ENCODE measurements at places on chromosomes 16 and 17.

GRCh38 chr16:24540602-24541210, 1.3 kb downstream of the RBBP6 start:
- peak; percentile 15 for DNase-seq

DNA sequence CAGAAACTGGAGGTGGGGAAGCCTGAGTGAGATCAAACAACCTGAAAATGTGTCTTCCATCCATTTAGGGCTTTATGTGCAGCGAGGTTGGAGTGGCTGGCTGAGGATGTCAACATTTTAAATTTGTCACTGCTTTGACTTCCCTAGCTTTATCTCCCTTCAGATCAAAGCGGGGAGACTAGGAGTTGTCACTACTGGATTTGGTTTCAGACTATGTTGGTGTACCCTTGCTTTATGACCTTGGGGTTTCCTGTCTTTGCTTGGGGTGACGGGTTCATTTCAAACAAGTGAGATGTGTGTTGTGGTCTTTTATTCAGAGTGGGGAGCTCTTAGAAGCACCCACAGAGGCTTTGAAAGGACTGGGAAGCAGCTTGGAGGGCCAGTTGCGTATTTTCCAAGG, 25.6 kb downstream of the MSI2 start:
- no peak for DNase-seq

GRCh38 chr16:72371307-72372086, 199.5 kb upstream of the PMFBP1 start:
- DNase-seq, result no peak

GRCh38 chr16:87761060-87761459, 4.7 kb downstream of the KLHDC4 start:
- DNase-seq, result no peak

DNA sequence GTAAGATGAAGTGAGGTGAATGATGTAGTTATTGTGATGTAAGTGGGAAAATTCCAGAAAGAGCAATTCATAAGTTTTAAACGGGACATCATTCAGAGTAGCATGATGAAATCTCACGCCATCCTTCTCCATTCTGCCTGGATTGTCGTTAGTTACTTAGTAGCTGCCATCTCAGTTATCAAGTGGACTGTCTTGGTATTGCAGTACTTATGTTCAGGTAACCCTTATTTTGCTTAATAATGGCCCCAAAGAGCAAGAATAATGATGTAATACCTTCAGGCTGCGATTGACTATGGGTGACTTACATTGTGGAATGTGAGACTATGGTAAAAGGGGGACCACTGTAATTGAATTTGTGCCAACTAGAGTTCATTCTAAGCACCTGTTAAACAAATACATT, 234.1 kb upstream of the TOM1L1 start:
- no peak for DNase-seq

DNA sequence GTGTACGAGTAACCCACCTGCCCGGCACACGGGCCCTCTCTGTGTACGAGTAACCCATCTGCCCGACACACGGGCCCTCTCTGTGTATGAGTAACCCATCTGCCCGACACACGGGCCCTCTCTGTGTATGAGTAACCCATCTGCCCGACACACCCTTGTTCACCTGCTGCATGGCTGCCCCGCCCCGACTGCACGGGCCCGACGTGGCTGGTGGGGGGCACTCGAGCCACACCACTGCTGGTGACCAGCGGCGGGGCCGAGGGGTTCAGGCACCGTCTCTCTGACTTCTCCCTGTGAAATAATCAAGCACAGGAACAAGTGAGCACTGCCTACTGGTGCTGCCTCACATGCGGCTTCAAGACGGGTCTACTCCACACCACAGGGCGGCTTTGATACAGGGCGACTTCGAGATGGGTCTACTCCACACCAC, 22.1 kb downstream of the MAP1LC3B start:
- no peak for DNase-seq

DNA sequence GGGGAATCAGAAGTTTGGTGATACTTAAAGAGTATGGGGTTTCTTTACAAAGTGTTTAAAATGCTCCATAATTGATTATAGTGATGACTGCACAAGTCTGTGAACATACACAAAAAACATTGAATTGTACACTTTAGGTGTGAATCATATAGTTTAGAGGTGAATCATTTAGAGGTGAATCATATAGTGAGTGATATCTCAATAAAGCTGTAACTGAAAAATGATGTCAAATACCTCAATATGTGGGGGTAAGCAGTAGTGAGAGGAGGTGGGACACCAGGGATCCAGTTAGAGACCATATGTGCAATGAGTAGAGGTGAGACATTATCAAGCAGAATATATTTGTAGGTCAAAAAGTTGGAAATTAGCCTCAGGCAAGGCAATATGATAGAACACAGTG, 264.5 kb downstream of the PMP22 start:
- no peak for DNase-seq

DNA sequence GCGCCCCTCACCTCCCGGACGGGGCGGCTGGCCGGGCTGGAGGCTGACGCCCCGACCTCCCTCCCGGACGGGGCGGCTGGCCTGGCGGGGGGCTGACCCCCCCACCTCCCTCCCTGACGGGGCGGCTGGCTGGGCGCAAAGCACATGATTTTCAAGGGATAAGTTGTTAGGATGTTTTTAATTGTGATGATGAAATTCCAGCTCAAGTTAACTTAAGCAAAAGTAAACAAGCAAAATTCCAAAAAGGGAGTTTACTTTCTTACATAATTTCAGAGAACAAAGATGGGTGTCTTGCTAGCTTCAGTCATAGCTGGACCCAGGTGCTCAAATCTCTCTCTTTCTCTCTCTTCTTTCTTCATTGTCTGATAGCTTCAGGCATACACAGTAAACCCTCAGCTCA, 33.6 kb upstream of the MED9 start:
- DNase-seq, result no peak

- no peak for DNase-seq
Measured at GRCh38 chr16:84885342-84885910, 65.6 kb downstream of the CRISPLD2 start.

GRCh38 chr17:41666237-41666641, 22.4 kb upstream of the EIF1 start:
- DNase-seq, result no peak

DNA sequence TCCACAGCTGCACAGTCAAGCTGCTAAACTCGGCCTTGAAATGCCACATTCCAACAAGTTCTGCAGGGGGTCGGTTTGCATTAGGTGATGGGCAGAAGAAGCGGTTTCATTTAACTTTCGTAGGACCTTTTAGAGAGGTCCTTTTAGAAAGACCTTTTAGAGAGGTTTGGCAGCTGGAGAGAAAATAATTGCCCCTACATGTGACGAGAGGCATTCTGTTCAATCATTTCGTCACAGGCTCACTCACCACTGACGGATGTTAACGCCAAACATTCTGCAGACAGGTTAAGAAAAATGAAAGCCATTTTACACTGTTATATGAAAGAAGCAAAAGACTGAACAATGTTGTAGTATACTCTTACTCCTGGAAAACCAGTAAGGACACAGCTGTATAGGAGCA, 76.5 kb upstream of the ZNF423 start:
- no peak for DNase-seq

DNA sequence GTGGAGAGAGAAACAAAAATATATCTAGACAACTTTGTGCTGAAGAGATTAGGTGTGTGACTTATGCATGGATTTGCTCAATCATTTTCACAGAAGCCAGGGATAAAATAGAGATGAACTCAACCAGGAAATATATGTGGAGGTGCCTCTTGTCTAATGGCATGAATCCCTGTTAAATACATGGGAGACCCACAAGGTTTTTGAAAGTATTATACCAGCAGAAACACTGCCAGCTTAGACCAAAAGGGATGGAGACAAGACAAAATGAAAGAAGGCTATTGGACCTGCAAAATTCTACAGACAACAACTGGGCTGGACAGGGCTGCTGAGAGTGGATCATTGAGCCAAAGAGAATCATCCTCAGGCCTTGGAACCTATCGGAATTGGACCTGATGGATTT, 51.0 kb downstream of the MMP15 start:
- DNase-seq, result no peak

DNA sequence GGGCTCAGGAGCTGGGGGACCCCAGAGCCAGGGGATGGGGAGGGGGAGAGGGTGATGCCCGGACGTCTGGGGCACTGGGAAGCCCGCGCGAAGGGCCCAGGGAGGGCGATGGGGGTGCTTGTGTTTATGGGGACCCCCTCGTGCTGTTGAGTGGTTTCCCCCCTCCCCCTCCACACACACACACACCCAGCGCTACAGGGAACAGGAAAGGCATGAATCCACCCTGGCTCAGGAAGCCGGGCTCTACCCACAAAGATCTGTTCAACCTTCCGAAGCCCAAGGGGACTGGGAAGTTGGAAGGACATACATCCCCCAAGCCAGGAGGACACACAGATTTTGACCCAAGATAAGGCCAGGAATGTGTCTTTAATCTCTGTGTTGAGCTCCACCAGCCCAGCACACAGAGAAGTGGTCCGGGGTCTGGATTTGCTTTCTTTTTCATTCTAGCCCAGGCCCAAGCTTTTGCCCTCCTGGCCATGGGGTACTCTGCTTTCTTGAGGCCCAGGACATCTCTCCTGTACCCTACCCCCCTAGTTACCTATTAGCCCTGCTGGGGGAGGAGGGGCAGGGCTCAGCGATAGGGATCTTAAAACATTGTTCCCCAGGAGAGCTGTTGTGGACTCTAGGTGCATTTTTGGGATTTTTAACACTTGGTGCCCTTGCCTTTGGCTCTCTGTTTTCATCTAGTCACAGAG, 1.2 kb downstream of the UBALD2 start:
- DNase-seq, result no peak

DNA sequence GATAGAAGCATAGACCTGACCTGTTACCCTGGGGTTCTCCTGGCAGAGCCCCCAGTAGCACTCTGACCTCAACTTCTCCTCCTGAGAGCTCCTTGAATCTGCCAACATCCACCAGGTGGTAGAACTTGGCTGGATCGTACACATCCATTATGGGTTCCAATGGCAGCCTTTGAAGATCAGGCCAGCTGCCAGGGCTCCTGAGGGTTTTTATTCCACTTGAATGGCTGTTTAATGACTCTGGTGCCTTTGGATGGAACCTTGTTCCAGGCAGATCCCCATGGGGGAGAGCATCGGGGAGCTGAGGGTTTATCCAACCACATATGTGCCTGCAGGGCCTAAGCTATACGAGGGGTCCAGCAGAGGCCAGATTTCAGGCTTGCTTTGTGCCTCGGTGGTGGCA, 47.1 kb upstream of the CLEC19A start:
- DNase-seq, result no peak

DNA sequence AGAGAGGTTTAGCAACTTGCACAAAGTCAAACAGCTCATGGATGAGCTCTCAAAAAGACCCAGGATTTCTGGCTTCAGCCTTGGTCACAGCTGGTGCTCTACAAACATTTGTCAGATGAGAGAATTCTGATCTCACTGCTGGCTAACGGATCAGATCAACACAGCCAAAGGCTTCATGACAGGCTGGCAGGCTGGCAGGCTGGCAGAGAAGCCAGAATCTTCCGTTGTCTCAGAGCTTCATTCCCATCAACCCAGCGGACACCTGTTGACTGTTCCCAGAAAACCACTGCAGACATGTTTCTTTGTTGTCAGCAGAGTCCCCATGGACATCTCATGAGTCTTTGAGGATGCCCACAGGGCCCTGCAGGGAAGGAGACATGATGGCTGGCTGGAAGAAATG, 303.8 kb upstream of the ASIC2 start:
- no peak for DNase-seq

- DNase-seq, result no peak
Measured at GRCh38 chr17:6995500-6996255, at the start of gene ALOX12. TSS of gene ALOX12 (plus strand) at chr17:6996049. CDS start at chr17:6996118, 69 bp downstream.

DNA sequence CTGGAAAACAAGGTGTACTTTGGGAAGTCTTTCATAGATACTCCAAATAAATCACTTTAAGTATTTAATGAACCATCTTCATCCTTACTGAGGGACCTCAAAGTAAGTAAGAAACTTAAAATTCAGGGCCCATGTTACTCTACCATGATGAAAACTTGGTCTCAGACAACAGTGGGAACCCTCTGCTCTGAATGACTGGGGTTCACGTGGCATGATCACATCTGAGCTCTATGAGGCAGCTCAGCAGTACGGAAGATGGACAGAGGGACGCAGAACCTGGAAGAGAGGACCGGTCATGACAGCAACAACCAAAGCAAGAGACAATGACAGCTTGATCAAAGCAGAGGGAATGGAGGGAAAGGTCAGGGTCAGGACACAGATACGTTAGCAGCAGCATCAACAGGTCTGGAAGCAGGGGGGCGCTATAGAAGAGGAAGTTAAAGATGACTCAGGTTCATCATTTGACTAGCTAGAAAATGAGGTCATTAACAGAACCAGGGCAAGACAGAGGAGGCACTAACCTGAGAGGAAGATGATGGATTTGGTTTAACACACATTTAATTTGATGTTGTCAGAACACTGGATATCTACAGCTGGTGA, 9.5 kb downstream of the XPO6 start:
- no peak for DNase-seq
